A549 treated with ZK216348 at 1 μM for 4 hours (cell line): ENCODE measurements at places on chromosomes 12 and 14. TPM values are rescaled to one million over a fixed set of nuclear protein-coding genes. Genes with fewer than 3 reads are reported as not detected.

The OR4K5 gene
- not detected in 5 replicates for total RNA-seq

The VWF gene
- 0.24 to 0.40 TPM (median 0.26 TPM) in 5 replicates for total RNA-seq

The IL31 gene
- not detected in 5 replicates for total RNA-seq

The KRT8 gene
- 3,219 to 4,452 TPM (median 4,030 TPM) in 5 replicates for total RNA-seq

The SLC17A8 gene
- 0.06 TPM in 1 of 5 replicates, not detected in the others for total RNA-seq

The PLEKHG7 gene
- total RNA-seq = not detected in 5 replicates

The OR4K14 gene
- total RNA-seq = not detected in 5 replicates

The STON2 gene
- total RNA-seq = 0.93 to 1.6 TPM (median 1.0 TPM) in 5 replicates

The IFI27 gene
- 0.70 to 1.6 TPM (median 1.2 TPM) in 5 replicates for total RNA-seq

The DNAAF2 gene
- total RNA-seq = 9.4 to 12.6 TPM (median 11.8 TPM) in 5 replicates

The TAS2R31 gene
- total RNA-seq = 0.33 TPM in 1 of 5 replicates, not detected in the others

The ANKRD33 gene
- total RNA-seq = not detected in 5 replicates

The NFKBIA gene
- total RNA-seq = 127 to 175 TPM (median 172 TPM) in 5 replicates
